Cardiac muscle cell (in vitro differentiated cells and primary cell): ENCODE measurements at places on chromosomes 13 and 19.

- H3K4me1 ChIP-seq: no peaks in the 10 kb centered on the region
- no peak overlapping the region for H3K4me3 ChIP-seq
- DNase-seq: no peak
- H3K27me3 ChIP-seq: peaks cover 11% of the 10 kb centered on the region
- no peak overlapping the region for H3K27ac ChIP-seq
These were observed 5.8 kb downstream of the OXGR1 start for GRCh38 chr13:96988441-96988840.

GRCh38 chr13:50831512-50831911, 12.0 kb downstream of the DLEU7 start:
- peaks cover 28% of the 10 kb centered on the region for H3K27me3 ChIP-seq
- H3K4me3 ChIP-seq: no peak overlapping the region

DNA sequence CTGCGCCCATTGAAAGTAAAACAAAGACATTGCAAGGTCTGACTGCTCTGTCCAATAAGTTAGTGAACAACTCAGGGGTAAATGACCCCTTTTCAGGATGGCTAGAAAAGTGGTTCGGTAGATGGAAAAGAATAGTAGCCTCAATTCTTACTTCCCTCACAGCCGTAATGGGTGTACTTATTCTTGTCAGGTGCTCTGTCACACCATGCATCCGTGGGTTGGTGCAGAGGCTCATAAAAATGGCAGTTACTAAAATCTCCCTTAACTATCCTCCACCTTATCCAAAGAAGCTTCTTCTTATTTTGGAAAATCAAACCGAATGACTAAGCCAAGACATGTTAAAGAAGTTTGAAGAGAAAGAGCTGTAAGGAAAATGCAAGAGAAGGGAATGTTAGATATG, 31.4 kb upstream of the ZNF83 start:
- H3K27me3 ChIP-seq: no peaks in the 10 kb centered on the region
- H3K4me3 ChIP-seq: no peak overlapping the region
- no peaks in the 10 kb centered on the region for H3K36me3 ChIP-seq
- no peak for DNase-seq

- H3K36me3 ChIP-seq: no peaks in the 10 kb centered on the region
- H3K4me1 ChIP-seq: no peaks in the 10 kb centered on the region
- H3K27me3 ChIP-seq: peaks cover 20% of the 10 kb centered on the region
- H3K4me3 ChIP-seq: no peak overlapping the region
These were observed 641 bp upstream of the GDF15 start for GRCh38 chr19:18385359-18385674.

DNA sequence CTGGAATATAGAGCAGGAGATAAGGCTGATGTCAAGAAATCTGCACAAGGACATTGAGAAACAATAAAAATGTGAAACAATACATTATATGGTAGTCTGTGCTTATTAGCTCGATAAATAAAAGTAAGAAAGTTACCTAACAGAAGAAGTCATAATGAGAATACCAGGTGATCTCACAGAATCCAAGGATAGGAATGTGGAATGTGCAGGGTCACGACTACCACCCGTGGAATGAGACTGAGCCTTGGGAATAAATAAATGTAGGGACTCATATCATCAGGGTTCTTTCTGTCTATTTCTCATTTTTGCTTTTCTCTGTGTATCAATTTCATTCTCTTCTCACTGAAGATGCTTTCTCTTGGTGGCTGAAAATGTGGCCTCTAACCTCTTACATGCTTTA, 26.0 kb upstream of the KBTBD7 start:
- H3K36me3 ChIP-seq: peaks cover 2% of the 10 kb centered on the region
- H3K27me3 ChIP-seq: no peaks in the 10 kb centered on the region
- no peak overlapping the region for H3K4me3 ChIP-seq

GRCh38 chr13:44050450-44051063, 170.9 kb downstream of the LACC1 start:
- H3K27ac ChIP-seq: no peak overlapping the region
- no peak overlapping the region for H3K4me3 ChIP-seq
- H3K36me3 ChIP-seq: no peaks in the 10 kb centered on the region
- peak; percentile 56 for DNase-seq
- peaks cover 19% of the 10 kb centered on the region for H3K4me1 ChIP-seq

GRCh38 chr19:45125975-45126493, 33.1 kb downstream of the PPP1R37 start:
- no peaks in the 10 kb centered on the region for H3K4me1 ChIP-seq
- peak; percentile 56 for DNase-seq
- H3K4me3 ChIP-seq: no peak overlapping the region

DNA sequence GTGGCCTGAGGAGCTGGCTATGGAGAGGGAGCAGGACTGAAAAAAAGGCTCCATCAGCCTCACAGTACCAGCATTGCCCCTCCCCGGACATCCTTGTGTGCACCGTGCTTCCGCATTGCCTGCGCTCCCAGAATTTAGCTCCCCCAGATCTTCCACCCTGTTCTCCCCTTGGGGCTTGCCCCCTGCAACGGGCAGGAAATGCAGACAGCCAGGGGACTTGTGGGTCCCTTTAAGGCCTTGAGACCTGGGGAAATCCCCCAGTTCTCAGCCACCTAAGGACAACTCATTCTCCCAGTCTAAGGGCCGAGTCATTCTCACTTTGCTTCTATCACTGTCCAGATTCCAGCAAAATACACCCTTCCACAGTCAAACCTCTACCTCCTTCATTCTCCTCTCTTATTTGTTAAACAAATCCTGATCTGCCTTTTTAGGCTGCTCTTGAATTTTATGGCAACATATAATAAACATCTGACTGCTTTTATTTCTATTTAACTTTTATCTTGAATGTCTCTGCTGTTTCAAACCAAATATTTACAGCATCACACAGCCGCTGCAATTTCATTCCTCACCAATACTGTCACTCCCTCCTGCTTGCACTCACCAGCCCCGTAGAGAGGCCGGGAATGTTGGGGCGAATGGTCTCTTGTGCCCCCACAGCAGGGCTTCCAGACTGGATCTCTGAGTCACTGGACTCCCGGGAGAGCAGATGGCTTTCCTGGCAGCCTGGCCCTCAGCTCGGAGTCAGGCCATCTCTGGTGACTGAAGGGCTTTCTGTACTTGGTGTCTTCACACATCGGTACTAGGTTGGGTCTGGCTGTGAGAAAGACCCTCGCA, 221.9 kb downstream of the TSHZ3 start:
- H3K36me3 ChIP-seq: no peaks in the 10 kb centered on the region
- H3K4me1 ChIP-seq: no peaks in the 10 kb centered on the region
- no peak for DNase-seq
- no peak overlapping the region for H3K4me3 ChIP-seq
- no peak overlapping the region for H3K27ac ChIP-seq

DNA sequence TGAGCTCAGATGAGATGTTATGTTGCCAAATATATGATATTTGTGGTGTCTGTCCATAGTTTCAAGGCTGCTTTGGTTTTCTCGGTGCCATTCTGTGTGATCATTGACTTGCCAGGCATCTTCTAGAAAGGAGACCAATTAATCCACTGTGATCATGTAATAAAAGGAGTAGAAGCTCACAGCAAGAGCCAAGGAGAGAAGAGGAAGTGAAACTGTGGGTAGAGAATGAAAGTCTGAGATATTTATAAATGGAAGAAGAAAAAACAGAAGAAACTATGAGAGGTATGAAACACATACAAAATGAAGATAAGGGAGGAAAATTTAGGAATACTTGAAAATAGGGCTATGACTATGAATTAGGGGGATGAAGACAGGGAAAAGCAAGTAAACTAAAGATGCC, 11.1 kb upstream of the ZNF613 start:
- H3K4me1 ChIP-seq: no peaks in the 10 kb centered on the region
- H3K36me3 ChIP-seq: no peaks in the 10 kb centered on the region
- H3K4me3 ChIP-seq: no peak overlapping the region
- H3K27me3 ChIP-seq: no peaks in the 10 kb centered on the region
- no peak for DNase-seq

GRCh38 chr19:46732966-46733689, 12.7 kb upstream of the FKRP start:
- no peaks in the 10 kb centered on the region for H3K4me1 ChIP-seq
- DNase-seq: no peak
- H3K4me3 ChIP-seq: no peak overlapping the region
